ENCODE measurements at places on chromosomes 3 and 15. TPM values are rescaled to one million over a fixed set of nuclear protein-coding genes. Genes with fewer than 3 reads are reported as not detected.

- no peak for DNase-seq
These were observed 117.4 kb downstream of the IL12A start for GRCh38 chr3:160105907-160106584.

GRCh38 chr3:36372534-36372935 lies 7.8 kb upstream of the STAC start:
- no peak for DNase-seq

GRCh38 chr3:16060358-16060852 lies 114.1 kb upstream of the GALNT15 start:
- no peak for DNase-seq

DNA sequence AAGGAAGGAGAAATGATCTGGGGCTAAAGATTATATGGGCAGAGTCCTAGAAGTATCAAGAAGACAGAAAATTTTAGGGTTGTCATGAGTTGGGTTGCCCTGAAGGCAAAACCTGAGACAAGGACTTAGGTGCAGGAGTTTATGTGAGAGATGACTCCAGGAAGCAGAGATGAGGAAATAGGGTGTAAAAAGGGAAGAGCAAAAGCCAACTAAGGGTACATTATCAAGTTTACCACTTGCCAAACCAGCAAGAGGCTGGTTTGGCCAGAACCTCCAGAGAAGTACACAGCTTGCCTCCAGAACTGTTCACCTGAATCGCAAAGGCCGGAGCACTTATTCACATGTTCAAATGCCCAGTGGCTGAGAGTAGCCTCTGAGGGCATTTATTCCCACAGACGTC lies 116.7 kb downstream of the FHIT start:
- no peak for DNase-seq

DNA sequence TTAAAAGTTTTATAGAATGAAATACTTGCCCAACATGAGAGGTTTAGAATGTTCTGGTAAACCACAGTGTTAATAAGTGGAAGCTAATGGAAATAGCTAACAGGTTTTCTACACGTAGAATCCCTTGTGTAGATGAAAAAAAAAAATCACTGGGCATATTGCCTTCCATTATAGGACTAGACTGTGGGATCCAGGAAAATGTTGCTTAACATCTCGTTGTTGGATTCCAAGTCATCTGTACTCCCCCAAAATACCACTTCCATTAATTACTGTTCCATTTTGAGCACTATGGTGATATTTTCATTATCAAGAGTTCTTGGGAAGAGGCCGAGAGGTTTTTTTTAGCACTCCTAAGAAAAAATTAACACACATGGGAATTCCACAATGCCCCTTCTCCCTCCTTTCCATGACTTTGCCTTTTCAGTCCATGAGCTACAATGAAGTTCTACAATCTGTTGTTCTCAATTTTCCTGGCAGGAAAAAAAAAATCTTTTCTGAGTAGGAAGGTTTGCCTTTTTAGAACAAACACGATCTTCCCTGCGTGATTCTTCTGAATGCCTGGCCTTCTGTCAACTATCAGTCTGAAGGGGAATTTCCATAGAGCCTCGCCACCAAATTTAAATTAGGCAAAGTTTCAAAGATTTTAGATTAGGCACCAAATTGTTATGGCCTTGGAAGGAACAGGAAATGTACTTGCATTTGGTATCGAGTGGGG lies 74.4 kb upstream of the CTDSPL start:
- DNase-seq = no peak

DNA sequence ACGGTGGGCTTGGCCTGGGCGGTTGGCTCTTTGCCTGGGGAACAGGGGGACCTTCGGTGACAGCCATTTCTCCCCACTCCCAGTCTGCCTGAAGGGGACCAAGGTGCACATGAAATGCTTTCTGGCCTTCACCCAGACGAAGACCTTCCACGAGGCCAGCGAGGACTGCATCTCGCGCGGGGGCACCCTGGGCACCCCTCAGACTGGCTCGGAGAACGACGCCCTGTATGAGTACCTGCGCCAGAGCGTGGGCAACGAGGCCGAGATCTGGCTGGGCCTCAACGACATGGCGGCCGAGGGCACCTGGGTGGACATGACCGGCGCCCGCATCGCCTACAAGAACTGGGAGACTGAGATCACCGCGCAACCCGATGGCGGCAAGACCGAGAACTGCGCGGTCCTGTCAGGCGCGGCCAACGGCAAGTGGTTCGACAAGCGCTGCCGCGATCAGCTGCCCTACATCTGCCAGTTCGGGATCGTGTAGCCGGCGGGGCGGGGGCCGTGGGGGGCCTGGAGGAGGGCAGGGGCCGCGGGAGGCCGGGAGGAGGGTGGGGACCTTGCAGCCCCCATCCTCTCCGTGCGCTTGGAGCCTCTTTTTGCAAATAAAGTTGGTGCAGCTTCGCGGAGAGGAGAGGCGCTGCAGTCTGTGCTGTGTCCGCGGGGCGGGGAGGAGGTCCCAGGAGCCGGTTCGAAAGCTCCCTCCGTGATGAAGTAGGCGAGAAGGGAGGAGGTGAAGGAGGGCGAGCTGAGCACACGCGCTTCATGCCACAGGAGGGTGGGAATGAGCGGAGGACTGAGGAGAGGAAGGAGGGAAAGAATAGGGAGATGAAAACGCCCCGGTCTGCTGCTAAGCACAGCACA lies 9.6 kb downstream of the CLEC3B start:
- no peak for DNase-seq

DNA sequence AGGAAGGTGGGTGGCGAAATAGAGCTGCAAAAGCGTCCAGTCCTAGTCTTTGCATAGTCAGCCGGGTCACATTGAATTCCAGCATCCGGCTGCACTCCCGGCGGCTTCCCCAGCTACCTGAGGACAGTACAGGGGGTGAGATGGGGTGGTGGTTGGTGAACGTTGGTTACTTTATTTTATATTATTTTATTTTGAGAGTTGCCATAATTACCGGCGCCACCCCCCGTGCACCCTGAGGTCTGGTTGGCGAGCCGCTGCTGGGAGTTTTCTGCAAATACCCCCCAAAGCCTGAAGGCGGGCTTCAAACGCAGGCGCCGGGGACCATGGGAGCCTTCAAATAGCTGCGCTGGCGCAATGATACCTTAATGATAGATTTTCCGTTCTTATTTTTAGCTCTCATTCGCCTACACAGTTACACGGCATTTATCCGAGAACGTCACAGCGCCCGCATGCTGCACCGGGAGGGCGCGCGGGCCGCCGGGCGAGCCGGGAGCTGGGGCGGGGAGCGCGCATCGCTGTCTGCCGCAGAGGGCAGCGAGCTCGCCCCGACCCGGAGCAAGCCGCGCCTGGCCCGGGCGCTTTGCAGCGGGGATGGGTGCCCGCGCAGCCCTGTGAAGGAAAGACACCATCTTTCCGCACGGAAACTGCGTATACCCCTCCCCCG lies 756 bp upstream of the RASGRF1 start:
- DNase-seq = no peak

DNA sequence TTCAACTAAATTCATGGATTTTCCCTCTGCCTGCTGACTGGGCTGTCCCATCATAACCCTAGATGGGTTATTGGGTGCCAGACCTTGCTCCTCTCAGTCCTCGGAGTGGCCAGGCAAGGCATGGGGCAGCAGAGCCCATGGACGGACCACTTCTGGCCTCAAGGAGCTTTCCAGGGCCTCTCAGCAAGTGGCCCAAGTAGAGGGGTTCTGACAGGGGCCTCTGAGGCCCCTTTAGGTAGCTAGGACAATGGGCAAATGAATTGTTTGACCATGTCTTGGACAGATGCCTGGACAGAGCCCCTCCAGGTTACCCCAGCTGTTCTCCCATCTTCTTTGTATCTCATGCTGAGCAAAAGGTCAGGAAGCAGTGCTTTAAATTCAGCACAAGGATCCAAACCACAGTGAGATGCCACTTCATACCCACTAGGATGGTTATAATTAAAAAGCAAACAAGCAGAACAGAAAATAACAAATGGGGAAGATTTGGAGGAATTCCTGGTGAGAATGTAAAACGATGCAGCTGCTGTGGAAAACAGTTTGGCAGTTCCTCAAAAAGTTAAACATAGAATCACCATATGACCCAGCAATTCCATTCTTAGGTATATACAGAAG lies 61.6 kb downstream of the SPSB4 start:
- DNase-seq = no peak

DNA sequence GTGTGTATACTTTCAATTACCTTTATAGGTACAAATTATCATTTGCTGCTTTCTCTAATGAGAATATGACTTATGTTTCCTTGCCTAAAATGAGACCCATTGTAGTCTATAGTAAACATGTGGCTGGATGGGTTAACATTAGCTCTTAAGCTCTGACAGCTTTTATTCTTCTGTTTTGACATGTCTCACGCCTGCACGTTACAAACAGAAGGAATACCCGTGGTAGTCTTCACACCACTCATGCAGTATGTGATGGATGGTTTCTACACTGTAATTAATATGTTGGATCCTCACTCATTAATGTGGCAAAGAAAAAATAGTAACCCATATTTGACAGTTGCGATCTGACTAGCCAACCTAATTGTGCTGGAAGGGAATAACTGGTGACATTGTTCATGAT lies 133.4 kb upstream of the MITF start:
- DNase-seq = no peak

- no peak for DNase-seq
These were observed 33.9 kb downstream of the SH3BP5 start for GRCh38 chr3:15298504-15298903.

DNA sequence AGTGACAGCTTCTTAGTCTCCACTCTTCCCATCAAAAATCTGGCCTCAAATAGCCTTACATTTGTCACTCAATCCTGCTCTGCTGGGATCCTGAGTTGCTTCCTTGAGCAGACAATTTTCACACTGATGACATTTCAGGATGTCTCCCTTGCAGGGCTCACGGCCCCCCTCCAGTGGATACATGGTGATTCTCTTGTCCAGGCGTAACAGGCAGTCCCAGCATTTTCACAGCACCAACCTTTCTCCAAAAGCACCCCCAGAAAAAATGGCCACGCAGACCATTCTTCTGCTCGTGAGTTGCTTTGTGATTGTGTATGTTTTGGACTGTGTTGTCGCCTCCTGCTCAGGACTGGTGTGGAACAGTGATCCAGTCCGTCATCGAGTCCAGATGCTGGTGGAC lies 47.4 kb upstream of the WNT7A start:
- DNase-seq = no peak

- no peak for DNase-seq
These were observed 74.9 kb downstream of the PIK3R4 start for GRCh38 chr3:130671545-130672312.

DNA sequence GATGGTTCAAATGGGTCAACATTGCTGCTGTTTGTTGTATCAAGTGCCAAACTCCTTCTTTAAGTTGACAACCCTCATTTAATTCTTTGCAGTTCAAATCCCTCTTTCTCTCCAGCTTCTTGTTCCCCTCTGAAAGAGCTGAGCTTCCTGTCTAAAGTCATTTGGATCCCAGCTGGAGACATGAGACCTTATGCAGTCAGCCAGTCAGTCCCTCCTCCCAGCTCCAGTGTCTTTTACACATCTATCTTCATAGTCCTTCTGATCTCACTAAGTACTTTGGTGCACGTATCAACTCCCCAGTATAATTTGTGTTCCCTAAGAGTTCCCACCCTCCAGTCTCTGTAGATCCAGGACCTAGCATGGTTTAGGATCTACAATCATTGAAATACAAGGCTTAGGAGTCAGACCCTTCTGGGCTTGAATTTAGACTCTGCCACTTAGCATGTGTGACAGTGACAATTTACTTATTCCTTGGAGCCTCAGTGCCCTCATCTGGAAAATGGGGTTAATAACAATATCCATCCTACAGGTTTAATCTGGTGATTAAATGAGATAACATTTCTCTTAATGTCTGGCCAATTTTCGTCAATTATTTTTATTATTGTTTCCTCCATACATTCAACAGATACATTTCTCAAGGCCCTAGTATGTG lies 102.8 kb upstream of the SEMA6D start:
- DNase-seq = no peak

DNA sequence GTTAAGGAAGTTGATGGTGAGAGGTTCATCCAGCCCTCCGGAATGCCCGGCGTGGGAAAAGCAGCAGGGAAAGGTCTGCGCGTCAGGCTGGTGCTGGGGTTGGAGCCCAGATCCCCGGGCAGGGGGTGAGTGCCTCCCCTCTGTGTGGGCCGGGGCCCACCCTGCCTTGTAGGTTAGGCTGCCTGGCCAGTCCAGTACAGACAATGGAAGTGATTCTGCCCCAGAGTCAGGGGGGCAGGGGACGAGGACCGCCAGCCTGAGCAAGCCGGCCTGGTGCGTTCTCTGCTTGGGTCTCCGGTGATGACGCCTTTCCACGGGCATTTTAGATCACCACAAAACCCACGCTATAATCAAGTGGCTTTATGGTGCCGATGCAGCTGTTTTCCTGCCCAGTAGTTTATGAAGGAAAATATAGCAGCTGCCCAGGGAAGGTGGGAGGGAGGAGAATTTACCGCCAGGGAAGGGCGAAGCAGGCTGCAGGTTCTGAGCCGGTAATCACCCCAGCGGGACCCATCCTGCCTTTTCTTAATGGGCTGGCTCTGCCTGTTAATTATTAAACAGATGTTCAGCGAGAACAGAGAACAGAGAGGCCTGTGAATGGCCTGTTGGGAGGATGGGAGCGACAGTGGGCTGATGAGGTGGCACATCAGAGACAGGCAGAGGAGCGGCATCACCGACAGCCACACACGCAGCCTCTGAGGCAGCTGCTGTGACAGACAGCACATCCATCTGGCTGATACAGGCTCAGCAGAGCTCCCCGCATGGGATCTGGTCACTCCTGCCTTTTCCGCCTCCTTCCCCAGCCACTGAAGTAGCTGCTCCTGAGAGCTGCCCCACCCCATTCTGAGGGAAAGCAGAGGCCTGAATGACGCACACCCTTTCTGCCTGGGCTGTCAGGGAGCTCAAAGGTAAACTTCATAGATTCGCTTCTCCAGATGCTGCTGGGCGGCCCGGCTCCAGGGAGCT lies 35.2 kb downstream of the BDH1 start:
- DNase-seq = no peak

DNA sequence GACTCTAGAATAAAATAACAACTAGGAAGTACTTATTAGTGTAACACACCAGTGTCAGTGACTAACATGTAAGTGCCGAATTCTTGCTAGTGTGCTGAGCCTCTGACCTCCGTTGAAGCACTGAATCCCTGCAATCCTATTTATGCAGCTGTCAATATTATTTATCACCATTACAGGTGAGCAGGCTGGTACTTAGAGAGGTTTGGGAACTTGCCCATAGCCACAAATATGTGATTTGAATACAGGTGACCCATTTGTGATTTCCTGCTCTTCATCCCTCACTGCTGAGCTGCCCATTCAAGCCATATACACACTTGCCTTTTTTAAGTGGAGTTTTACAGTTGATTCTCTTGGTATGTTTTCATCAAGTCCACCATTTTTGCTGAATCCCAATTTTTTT lies 12.2 kb downstream of the EIF4E3 start:
- DNase-seq = no peak

GRCh38 chr3:31240874-31241273 lies 291.9 kb upstream of the STT3B start:
- DNase-seq = no peak

DISP2 gene
- 3.0 TPM for total RNA-seq

IL5RA gene
- total RNA-seq = not detected

COL6A5 gene
- not detected for total RNA-seq

SLC22A14 gene
- not detected for total RNA-seq

RASL12 gene
- total RNA-seq = 12.9 TPM

SCAANT1 gene
- not detected for total RNA-seq

CMC1 gene
- total RNA-seq = 41.0 TPM

PLSCR5 gene
- total RNA-seq = not detected

SLC9A9 gene
- 4.9 TPM for total RNA-seq

CRYBG3 gene
- total RNA-seq = 19.9 TPM

EPHA3 gene
- 3.5 TPM for total RNA-seq

Data from left ventricle myocardium inferior (tissue), 1 donor.